ENCODE measurements at places on chromosomes 13 and 19.

GRCh38 chr19:3387645-3388589 lies 21.5 kb downstream of the NFIC start:
- no peak for DNase-seq

DNA sequence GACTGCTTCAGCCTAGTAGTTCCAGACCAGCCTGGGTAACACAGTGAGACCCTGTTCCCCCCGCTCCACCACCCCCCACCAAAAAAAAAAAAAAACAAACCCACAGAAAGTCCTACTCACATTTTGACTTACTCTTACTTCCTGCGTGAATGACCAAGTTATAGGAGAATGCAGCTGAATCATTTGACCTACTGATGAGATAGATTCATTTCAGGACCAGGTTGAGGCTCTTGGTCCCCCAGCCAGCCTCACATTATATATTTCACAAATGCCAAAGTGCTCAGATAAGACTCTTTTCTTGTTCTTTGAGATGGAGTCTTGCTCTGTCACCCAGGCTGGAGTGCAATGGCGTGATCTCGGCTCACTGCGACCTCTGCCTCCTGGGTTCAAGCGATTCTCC lies 70.2 kb downstream of the KLF5 start:
- no peak for DNase-seq

- DNase-seq: no peak
Observed at GRCh38 chr19:5262721-5263120, 77.9 kb downstream of the PTPRS start.

GRCh38 chr13:93926425-93926824 lies 553.1 kb downstream of the DCT start:
- no peak for DNase-seq

DNA sequence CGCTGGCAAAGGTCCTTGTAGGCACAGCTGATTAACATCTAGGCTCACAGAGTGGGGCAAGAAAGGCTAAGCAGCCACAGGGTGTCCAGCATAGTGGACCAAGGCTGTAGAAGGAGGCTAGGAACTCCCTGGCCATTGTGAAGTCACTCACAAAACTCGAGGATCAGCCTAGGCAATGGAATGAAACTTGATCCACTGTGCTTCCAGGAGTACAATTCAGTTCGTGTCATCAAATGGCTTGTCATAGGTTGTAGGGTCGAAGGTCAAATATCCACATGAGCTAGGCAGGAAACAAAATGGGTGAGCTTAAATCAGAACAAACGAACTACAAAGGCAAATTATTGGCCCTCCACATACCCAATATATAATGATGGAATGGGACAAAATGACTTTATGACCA lies 4.4 kb upstream of the FAM187B start:
- no peak for DNase-seq

GRCh38 chr13:98878486-98879126 lies 99.3 kb downstream of the DOCK9 start:
- no peak for DNase-seq

All from activated T-helper 1 cell treated with Interleukin-2 at 50 U/mL for 16 hours (primary cell).